Erythroblast (primary cell): ENCODE measurements at places on chromosomes 7 and 10.

GRCh38 chr10:132443605-132443982, 46.6 kb downstream of the PWWP2B start:
- DNase-seq: peak; percentile 49

GRCh38 chr7:135088566-135088965, 59.3 kb upstream of the TMEM140 start:
- DNase-seq: no peak

DNA sequence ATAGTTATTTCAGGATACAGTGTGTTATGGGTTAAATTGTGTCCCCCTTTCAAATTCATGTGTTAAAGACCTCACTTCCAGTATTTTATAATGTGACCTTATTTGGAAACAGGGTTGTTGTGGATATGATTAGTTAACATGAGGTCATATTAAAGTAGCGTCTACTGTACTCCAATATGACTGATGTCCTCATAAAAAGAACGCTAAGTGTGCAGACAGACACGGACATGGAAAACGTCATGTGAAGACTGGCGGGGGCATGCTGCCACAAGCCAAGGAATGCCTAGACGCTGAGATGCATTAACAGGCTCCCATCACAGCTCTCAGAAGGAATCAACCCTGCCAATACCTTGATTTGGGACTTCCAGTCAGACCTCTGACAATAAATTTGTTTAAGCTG, 1.5 kb upstream of the WDR37 start:
- no peak for DNase-seq

- no peak for DNase-seq
These were observed 461.9 kb upstream of the KLF6 start for GRCh38 chr10:4246881-4247358.

GRCh38 chr10:11787846-11788245, 35.3 kb upstream of the PROSER2 start:
- DNase-seq: no peak

DNA sequence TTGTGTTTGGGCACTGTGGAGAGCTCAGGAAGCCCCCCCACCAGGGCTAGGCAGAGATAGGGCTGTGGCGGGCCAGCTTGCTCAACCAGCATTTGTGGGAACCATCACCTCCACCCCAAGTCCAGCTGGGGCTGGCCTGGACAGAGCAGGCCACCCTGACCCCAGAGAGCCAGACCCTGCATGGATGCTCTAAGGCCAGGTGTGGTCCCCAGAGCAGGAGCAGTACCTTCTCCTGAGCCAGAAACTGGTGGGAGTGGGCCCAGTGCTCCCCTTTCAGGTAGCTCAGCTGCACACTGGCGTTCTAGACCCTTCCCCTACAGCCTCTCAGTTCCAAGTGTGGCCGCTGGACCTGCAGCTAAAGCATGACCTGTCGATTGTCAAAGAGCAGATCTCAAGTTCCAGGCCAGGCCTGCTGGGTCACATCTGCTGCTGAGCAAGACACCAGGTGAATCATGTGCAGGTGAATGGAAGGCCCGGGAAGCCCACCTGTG, 57.2 kb downstream of the RASGEF1A start:
- no peak for DNase-seq

DNA sequence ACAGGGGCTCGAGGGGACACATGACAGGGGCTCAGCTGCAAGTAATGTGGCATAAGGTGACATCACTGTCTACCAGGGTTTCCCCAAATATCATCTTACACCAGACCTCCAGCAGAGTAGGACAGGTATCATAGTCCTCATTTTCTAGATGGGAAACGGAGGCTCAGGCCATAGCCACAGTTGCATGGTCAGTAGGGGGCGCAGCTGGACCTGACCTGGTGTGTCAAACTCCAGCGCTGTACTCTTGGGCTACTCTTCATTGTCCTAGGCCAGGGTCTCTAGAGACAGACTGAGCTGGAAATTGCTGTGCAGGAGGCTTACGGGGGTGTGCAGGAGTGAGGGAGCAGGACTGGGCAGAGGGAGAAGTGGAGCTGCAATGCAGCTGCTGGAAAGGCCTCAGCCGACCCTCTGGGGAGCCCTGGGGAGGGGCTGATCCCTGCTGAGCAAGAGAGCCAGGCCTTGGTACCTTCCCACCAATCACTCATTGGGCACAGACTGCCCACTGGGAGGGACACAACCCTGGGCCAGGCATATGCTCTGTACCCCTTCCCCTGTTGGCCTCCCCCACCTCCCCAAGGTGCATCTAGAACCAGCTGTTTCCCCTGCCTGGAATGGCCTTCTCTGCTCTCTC, 89.9 kb downstream of the CDH23 start:
- peak; percentile 57 for DNase-seq

DNA sequence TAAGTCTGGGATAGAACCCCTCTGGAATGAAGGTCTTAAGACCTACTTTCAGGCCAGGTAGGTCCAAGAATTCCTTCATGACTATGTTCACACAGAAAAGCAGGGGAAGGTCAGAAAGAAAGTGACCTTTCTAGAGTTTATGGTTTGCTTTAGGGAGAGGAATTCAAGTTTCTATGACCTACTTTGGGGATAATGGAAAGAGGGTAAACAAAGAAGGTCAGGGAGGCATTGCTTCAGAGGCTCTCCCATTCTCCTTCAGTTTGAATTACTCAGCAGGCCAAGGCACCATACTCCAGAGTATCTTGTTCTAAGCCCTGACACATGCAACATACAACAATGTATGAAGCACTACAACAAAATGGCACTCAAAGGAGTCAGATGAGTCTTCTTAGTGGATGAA, 11.5 kb upstream of the MACC1 start:
- no peak for DNase-seq

DNA sequence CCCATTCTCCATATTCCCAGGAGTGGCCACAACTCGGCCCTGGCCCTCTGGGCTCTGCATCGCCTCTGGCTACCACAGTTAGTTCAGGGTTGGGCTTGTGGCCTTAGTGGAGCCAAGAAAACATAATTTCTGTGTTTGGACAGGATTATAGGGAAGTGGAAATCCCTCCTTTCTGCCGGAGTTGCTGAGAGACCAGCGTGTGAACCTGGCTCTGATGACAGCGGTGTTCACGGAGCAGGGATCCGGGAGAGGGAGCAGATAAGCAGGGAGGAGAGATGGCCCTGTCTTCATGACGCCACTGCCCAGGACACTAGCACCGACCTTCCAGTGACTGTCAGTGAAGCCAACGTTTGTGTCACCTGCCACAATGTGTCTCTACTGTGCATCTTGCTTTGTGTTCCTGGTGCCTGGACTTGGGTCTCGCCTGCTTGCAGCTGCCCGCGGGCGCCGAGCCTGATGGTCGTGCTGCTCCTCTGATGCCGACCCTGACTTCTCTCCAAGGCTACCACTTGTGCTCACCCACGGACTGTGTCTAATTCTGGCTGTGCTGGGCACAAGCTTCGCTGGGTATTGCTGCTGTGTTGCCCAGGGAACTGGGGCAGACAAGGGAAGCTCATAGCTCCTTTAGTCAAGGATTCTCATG, 67.0 kb upstream of the VIPR2 start:
- no peak for DNase-seq

DNA sequence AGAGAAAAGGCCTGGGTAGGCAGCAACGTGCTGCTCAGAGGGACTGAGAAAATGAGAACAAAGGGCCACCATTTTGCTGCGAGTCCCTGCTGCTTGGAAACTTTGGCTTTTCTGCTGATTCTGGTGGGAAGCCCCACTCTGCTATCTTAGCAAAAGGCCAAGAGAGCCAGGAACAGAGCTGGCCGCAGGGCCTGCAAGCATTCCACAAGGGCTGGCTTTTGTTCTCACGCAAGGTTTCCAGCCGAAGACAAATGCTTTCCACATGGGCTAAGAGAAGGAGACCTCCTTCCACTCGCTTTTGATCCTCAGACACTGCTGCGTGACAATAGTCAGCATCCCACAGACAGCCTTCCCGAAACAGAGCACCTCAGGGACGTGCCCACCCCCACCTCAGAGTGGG, 163.1 kb downstream of the ARHGAP12 start:
- DNase-seq: no peak

- DNase-seq: no peak
These were observed 55.1 kb downstream of the KCTD7 start for GRCh38 chr7:66683770-66684123.

DNA sequence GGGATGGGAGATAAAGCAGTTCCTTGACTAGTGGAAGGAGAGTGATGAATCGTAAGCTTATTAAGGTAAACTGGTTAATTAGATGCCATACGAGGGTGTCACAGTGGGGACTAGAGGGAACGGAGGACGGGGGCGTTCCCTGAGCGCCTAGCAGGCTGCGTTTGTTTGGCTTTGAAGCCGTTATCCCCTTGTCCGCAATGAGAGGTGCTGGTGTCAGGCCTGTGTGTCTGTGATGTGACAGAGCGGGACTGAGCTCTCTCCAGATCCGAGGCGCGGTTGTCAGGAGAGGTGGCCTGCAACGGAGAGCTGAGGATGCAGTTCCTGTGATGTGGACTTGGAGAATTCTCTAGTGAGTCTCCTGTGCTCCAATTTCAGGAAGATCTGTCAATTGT, 60.0 kb upstream of the PRPS1L1 start:
- DNase-seq: no peak

DNA sequence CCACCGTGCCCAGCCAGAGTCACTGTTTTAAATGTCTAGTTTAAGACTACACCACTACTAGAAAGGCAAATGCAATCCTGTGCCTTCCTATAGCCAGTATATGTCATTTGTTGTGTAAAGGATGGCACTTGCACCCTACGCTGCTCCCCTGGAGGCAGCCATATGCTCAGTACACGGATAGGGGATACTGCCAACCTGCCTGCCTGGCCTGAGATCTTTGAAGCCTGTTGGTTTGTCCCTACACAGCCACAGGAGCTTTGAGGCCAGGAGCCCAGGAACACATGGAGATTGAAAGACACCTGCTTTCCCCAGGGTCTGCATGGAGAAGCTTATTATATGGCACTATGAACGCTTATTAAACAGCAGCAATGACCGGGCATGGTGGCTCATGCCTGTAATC, 2.3 kb upstream of the SCRN1 start:
- DNase-seq: no peak

GRCh38 chr7:44277851-44278250, 47.5 kb downstream of the CAMK2B start:
- DNase-seq: no peak

GRCh38 chr10:122678266-122678665, 21.4 kb downstream of the C10orf120 start:
- DNase-seq: no peak

DNA sequence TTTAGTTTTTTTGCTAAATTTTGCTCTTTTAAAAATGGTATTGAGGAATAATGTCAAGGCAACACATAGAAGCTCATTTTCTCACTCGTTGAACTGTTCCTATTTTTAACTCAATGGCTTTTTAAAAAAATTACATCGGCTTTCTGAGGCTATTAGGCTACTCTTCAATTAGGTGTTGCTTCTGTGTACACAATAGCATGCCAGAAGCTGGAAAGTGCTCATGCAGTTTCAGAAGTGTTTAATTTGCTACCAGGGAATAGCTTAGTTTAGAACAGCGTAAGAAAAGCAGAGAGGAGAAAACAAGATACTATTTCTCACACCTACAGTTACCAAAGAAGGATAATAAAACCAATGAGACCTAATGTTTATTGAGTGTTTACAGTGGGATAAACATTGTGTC, 157.4 kb downstream of the NXPH1 start:
- DNase-seq: no peak

- DNase-seq: no peak
These were observed 136.9 kb downstream of the FGFR2 start for GRCh38 chr10:121461307-121461706.

GRCh38 chr7:106717955-106718871, 57.3 kb upstream of the CCDC71L start:
- peak; percentile 40 for DNase-seq

GRCh38 chr7:50423860-50424259, 26.3 kb downstream of the FIGNL1 start:
- DNase-seq: no peak

- DNase-seq: peak; percentile 44
These were observed 265.2 kb upstream of the PHF14 start for GRCh38 chr7:10708447-10708846.
